ENCODE measurements at places on chromosomes 7 and 10. TPM values are rescaled to one million over a fixed set of nuclear protein-coding genes. Genes with fewer than 3 reads are reported as not detected.
A peak's percentile ranks its signal among the peaks of the same experiment; 100 is the strongest.

GRCh38 chr7:127632276-127632910 lies 14.5 kb upstream of the PAX4 start:
- no peak for DNase-seq

TEX47 gene
- total RNA-seq, result not detected

DNA sequence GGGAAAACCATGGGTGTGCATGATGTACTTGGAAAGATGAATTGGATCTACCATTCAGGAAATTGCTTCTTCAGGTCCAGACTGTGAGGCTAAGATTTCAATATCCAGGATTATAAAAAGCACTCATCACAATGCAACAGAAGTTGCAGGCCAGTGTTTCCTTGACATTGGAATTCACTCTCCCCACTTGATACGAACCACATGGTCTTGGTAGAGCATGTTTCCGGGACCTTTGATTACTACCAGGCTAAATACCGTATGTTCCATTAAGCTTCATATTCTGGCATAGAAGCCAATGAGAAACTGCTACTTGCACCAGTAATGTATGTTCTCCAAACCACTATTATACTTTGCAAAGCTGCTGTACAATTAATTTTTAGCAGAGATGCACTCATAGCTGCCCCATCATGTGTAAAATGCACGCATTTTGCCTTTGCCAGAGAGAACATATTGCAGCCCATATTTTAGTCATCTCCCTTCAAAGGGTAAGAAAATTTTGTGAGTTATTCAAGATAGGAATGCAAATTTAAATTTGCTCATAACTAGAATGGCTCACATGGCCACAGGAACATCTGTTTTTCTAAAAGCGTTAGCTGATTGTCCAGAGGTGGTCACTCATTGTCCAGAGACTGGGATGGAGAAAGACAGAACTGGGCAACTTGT lies 8.1 kb downstream of the FRMD4A start:
- no peak for DNase-seq

- DNase-seq, result peak; percentile 60
Measured at GRCh38 chr7:70571961-70572360, 560.0 kb upstream of the GALNT17 start.

- DNase-seq, result no peak
Measured at GRCh38 chr10:87712913-87713616, 53.4 kb downstream of the PAPSS2 start.

GRCh38 chr7:141950806-141951205 lies 4.0 kb upstream of the CLEC5A start:
- no peak for DNase-seq

DNA sequence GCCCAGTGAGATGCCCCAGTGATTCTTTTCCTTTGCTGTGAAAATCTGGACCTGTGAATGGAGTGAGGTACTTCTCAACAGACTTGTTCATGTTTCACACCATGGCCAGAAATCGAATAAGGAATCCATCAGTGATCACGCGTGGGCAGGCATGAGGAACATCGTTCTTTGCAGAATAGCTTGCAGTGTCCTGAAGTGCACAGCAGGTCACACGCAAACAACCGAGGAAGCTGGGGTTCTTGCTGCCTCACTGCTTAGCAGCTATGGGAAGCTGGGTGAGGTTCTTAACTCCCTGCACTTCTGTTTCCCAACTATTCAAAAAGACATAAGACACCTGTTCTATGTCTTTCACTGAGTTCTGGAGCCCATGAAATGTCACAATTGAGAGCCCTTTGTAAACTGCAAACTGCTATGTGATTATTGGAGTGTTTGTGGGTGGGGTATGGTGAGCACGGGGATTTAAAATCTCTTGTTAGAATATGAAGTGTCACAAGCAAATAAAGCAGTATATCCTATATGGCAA lies 253.4 kb downstream of the KIAA1217 start:
- DNase-seq, result no peak

DNA sequence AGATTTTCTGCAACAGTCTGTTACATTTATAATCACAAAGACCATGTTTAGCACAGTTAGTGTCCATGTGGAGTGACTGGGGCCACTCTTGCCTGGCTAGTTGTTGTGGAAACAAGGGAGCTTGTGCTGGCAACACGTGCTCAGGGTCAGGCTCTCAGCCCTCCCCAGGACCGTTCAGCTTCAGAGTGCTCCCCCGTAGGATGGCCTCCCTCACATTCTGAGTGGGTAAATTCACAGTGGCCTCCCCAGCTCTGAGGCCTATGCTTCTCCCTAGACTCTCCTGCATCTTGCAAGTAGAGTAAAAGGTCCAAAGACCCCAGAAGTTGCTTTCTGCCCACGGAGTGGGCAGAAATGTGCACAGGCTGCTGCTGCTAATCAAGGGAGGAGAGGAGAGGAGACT lies 122.3 kb downstream of the ADCY1 start:
- DNase-seq, result no peak

GRCh38 chr7:1366801-1367405 lies 92.4 kb downstream of the MICALL2 start:
- no peak for DNase-seq

GRCh38 chr7:91291902-91292301 lies 27.7 kb downstream of the FZD1 start:
- no peak for DNase-seq

RET gene
- 1.6 TPM for total RNA-seq

GRID2IP gene
- total RNA-seq, result 0.67 TPM

GRCh38 chr10:7444551-7445121 lies 33.8 kb upstream of the SFMBT2 start:
- DNase-seq, result no peak

MSS51 gene
- 1.5 TPM for total RNA-seq

KCP gene
- 1.6 TPM for total RNA-seq

TDRD1 gene
- total RNA-seq, result 0.64 TPM

PRKAR2B gene
- 6.6 TPM for total RNA-seq

- DNase-seq, result peak; percentile 73
Measured at GRCh38 chr7:150942001-150942590, 36.0 kb downstream of the KCNH2 start.

- DNase-seq, result peak; percentile 32
Measured at GRCh38 chr7:130721486-130722277, 12.3 kb downstream of the KLF14 start.

DNA sequence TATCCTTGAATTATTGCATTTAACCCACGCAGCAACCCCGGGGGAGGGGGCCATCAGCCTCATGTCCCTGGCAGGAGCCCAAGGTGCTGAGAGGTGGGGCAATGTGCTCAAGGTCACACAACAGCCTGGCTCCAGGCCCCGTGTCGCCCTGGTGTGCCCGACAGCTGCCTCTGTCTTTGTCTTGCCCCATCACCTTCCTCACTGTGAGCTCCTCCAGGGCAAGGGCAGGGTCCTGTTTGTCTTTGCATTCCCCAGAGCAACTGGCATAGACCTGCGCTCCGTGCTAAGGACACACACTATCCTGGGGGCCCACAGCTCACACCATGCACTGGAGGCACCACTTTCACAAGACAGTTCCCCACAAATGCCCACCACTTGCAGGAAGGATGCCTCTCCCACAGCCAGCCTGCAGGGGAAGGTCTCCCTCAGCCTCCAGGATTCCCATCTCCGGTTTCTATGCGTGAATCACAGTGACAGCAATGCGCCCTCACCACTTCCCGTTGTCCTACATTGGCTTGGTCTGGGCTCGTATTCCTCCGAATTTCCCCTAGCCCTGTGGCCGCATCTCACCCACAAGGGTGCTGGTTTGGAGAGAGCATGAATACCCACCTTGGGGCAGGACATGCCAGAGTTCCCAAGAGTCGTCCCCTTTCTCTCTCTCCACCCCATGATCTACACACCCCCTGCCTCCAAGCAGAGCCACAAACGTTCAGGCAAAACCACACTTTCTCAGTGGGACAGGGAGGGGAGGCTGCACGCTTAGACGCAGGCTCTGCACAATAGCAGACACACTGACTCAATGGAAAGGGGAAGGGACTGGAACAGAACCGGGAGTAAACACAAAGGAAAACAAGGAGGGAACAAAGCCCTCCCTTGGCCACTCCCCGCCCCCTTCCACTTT lies 10.3 kb downstream of the ITPRIP start:
- DNase-seq, result peak; percentile 39

- no peak for DNase-seq
Measured at GRCh38 chr10:62831346-62831745, 15.2 kb upstream of the EGR2 start.

DNA sequence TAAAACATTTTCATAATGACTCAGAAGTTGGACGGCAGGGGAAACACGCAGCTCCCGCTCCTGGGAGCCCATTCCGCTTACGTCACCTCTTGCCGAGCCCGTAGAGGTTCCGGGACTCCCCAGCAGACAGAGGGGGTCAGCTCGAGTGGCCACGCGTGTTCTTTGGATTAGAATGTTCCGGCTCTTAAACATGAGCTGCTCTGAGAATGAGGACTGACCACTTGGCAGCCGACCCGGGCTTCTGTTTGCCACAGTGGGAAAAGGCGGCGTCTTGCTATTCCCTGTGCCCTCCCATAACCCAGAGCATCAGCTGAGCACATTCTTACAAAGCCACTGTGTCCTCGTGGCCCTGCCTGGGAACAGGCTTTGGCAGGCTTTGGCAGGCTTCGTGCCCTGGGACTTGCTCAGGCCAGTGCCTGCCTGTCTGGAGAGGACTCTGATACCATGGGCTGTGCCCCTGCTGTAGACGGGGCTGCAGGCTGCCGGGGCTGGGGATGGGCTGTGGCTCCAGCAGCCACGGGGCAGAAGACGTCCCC lies 40.1 kb downstream of the PFKP start:
- DNase-seq, result peak; percentile 52

- DNase-seq, result peak; percentile 38
Measured at GRCh38 chr7:157279741-157280215, 57.0 kb upstream of the DNAJB6 start.

DNA sequence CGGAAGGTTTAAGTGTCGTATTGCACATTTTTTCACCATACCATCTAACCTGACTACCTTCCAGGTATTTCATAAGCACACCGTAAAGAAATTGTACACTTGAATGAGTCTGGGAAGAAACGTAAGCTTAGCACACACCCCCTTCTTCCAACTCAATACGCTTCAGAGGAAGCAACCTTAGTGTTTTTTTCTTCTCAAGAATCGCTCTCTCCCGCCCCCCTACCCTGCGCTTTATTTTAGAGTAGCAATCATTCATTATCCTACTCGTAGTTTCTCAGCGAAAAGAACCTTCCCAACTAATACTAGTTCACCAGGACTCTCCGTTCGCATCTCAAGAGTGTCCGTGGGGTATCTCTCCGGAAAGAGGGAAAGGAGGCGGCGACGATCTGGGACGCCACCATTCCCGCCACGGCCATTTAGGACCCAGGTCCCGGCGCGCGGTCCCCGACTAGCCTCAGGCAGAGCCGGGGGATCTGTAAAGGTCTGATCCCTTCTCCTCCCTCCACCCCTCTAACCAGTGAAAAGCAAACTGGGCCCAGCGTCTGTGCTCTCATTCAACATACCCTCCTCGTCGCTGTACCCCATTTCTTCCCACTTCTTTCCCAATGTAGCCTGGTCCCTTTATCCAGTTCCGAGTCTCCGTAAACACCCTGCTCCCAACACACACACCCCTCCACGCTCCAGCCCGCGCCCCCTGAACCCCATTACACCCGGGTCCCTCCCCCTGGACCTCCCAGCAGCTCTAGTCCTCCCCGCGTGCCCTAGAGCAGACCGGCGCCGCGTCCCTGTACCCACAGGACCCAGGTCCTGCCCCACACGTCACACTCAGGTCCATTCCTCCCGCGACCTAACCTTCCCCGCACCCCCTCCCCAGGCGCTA lies 16.0 kb downstream of the MYOZ1 start:
- DNase-seq, result no peak

DNA sequence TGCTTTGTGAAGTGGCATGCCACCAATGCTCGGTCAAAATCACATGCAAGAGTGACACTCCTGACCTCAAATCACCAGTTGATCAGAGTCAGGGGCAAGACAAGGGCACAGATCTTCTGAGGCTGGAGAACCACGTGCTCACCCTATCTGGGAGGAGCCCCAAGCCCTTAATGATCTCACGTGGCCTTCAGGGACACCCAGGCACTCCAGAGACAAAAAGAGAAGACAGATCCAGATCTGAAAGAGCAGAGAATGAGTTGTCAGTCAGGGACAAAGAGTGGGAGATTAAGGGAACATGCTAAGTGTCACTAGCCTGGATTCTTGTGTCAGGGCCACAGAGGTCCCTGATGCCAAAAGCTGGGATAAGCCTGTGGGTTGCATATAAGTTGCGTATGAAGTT lies 134.3 kb downstream of the PLXNA4 start:
- no peak for DNase-seq

HTR7 gene
- 0.61 TPM for total RNA-seq

GRCh38 chr10:124374535-124375352 lies 44.0 kb downstream of the OAT start:
- DNase-seq, result no peak

BAMBI gene
- total RNA-seq, result 0.85 TPM

DNA sequence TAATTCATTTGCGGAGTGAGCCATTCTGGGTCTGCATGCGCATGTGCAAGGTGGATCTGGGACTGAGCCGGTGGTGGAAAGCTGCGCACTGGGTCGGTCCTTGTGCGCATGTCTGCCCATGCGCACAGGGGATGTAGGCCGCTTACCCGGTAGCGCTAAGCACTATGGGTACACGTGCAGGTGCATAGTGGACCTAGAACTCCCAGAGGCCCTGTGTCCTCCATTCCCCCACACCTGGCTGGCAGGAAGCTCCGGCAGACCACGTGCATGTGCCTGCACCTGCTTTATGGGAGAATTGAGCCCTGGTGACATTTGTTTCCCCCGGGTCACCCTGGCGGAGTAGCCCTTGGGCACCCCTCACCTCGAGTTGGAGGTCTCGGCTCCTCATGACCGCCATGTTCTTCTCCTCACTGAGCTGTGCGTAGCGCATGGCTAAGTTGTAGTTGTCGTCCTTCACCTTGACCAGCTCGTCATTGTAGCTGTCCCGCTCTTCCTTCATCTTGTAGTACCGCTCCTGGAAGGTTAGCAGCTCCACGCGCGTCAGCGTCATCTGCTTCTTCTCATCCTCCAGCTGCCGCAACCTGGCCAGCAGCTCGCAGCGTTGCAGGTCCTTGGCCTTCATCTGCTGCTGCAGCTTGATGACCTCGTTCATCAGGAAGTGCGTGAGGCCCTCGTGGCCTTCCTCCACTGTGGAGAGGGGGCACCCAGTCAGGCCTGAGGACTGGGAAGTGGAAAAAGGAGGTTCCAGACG lies 99.6 kb downstream of the CARD11 start:
- peak; percentile 8 for DNase-seq

GIMAP7 gene
- total RNA-seq, result 8.7 TPM

DNA sequence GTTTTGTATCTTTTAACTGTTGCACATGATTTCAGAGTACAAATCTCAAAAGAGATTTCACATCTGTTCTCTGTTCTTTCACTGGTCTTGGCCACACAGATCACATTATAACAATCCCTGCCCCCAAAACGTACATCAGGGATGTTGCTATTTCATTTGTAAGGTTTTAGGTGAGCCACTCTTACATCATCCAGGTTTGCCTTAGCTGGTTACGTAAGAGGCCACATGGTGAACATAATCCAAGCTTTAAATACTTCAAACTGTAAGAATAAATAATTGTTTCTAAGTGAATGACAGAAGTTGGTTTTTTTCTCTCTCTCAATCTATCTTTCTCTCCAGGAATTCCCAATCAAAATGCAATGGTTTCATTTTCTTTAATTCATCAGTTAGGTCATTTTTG lies 245.9 kb upstream of the HGF start:
- DNase-seq, result no peak
